Fibroblast of skin of left biceps (primary cell): ENCODE measurements at places on chromosomes 11 and 22.

DNA sequence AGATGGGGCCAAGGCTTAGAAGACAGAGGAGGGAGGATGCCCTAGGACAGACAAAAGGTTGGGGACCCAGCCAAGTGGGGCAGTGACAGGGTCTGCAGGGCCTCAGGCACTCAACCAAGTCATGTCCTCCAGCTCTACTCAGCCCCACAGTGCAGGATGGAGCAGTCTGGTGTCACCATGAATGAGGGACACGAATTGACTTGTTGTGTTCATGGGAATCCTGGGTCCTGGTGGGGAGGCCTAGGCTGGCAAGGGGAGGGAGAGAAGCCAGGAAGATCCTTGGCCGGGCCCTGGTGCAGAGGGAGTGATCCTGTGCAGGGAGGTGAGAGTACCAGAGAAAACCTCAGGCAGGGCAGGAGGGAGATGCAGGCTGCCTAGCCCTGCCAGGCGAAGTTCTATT, 12.0 kb downstream of the P2RY6 start:
- no peak for DNase-seq

DNA sequence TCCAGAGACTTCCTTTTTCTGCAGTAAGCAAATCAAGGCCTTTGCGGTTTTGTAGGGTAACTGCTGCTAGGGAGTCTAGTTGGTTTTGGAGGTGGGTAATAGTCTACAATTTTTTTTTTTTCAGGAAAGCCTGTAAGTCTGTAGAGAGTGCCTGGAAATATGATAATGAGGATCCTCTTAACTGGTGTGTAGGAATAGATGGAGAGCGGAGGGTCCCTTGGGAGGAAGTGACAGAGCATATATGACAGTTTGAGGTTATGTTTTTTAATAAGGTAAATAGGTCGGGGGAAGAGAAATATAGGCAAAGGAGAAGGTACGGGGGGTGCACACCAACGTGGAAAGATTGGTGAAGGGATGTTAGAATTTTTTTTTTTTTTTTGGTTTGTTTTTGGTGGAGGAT, 25.9 kb downstream of the ZNF195 start:
- no peak for DNase-seq

DNA sequence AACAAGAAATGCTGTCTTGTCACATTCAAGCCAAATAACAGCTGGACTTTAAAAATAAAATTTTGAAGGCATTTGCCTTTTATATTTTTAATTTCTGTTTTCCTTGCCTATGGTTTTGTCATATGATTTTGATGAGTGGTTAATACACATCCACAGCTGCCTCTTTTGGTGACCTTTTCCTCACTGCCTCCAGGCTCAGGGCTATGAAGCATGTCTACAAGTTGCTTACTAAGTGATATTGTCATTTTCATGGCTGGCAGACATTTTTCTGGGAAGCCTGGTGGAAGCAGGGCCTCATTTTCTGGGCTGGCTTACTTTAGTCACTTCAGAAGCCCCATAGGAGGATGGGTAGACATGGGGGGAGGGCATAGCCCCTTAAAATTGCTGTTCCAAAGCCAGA, 344.9 kb downstream of the SOX6 start:
- no peak for DNase-seq

DNA sequence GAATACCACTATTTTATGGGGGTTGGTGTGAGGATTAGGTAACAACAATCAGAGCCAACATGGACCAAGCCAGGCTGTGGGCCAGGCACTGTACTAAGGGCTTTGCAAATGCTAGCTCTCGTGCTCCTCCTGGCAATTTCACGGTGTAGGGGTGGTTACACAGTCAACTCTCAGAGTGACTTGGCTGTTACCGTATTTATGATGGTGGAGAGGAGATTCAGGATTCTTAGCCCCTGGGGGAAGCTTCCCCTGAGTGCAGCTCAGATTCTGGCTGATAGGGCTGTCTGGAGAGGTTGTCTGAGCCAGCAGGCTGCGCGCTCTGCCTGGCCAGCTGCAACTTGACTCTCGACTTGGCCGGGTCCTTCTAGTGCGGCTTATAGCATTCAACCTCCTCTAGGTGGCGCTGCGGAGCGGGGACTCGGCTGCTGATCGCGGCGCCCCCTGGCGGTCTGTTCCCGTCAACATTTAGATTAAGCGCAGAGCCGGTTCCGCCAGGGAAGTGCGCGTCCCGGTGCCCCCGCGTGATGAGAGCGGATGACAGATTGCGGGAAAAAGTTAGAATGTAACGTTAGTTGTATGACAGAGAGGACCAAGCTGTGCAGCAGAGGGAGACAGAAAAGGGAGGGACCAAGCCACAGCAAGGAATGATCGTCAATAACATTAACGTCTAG, 4.5 kb upstream of the NCF4 start:
- peak; percentile 47 for DNase-seq
